ENCODE measurements at places on chromosomes 6 and 20.

DNA sequence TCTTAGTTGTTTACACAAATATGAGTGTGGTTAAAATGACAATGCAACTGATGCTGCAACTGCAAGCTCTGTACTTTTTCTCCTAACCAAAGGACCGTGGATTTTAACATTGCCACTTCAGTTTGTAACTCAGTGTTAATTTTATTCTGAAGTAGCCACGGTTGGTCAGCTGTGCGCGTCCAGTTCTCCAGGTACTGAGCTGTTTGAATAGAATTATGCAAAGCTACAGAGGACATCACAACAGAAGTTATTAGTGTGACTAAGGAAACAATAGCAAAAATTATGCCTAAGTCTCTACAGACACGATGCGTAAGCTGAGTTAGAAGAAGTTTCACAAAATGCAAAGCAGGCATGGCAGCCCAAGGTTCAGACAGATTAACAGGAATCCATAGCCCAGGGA lies 4.4 kb upstream of the ABHD12 start:
- no peak for ATAC-seq

- ATAC-seq: no peak
Observed at GRCh38 chr6:44061375-44062104, 65.7 kb downstream of the MRPL14 start.

DNA sequence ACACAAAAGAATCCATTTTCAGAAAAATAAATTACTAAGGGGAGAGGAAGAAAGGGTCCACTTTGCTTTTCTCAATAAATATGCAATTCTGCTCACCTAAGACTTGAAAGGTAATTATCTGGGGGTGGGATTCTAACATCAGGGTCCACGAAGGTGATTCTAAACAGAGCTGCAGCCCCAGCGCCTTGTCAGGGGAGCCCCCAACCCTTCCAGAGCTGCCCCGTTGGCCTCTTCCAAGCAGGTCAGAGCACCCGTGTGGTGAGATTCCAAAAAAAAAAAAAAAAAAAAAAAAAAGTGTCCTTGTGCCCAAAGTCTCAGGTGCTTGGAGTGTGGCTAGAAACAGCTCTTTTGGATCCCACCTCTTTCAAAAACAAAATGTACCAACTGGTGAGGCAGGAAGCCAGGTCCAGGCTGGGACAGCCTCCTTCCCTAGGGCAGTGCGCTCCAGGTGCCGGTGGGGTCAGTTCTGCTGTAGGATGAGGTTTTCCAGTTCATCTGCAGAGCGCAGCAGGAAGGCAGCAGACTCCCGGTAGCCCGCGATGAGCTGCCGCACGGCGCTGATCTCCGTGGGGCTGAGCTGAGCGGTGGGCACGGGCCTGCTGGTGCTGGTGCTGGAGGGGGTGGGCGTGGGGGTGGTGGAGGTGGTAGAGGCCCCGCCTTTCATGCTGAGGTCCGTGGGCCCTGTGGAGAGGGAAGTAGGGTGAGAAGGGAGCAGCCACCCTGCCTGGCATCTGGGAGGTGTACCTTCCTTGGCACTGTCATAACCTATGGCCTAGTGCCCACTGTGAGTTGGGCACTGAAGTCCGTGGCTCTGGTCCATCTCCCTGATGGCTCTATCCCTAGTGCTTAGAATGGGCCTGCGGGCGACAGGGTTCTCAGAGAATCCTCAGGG lies 89.3 kb downstream of the ASXL1 start:
- no peak for ATAC-seq

DNA sequence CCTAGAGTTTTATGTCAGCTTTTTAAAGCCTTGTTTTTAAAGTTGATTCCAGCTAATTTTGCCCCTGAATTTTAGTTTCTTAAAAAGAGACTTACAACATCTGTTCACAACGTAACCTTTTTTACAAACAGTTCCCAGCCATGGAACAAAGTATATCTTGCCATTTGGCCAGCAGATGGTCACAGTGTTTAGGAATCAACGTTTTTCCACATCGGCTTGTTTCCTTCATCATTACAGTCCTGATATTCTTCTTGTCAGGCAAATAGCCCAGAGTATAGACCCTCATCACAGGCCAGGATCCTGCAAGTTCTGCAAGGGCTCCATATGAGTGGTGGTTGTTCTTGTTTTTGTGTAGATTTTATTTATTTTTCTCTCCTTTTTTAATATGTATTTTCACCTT lies 341.7 kb upstream of the HTR1E start:
- ATAC-seq: no peak

- ATAC-seq: no peak
Observed at GRCh38 chr6:46845126-46845525, 51.9 kb downstream of the MEP1A start.

DNA sequence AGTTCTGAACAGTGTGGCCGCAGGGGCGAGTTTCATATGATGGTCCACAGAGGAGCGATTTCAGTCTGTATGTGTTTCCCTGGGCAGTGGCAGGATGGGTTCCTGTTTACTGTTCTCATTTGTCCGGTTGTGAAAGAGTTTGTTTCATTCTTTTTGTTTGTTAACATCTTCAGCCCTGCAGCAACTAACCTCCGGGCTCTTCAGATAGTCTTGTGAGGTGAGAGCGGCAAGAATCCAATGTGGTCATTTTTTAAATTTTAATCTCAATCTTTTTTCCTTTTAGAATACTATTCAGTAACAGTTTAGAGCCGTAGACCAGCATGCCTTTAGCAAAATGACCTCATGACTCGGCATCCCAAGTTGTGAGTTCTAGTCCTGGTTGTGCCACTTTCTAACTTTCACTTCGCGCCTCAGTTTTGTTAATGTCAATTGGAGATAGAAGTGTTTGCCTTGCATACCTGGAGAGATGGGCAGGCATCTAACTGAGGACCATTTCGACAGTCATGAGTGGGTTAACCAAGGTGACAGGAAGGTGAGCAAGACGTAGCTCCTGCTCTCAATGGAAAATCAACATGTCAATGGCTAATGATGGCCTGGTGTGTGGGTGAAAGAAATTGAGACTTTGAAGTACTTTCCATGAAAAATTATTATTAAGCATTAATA lies 38.5 kb upstream of the PXDC1 start:
- ATAC-seq: no peak

- ATAC-seq: no peak
Observed at GRCh38 chr20:36228770-36229169, 7.5 kb upstream of the AAR2 start.

- no peak for ATAC-seq
Observed at GRCh38 chr6:19697744-19698290, 139.4 kb upstream of the ID4 start.

GRCh38 chr6:136037242-136037875 lies 185.9 kb downstream of the PDE7B start:
- peak; percentile 82 for ATAC-seq

DNA sequence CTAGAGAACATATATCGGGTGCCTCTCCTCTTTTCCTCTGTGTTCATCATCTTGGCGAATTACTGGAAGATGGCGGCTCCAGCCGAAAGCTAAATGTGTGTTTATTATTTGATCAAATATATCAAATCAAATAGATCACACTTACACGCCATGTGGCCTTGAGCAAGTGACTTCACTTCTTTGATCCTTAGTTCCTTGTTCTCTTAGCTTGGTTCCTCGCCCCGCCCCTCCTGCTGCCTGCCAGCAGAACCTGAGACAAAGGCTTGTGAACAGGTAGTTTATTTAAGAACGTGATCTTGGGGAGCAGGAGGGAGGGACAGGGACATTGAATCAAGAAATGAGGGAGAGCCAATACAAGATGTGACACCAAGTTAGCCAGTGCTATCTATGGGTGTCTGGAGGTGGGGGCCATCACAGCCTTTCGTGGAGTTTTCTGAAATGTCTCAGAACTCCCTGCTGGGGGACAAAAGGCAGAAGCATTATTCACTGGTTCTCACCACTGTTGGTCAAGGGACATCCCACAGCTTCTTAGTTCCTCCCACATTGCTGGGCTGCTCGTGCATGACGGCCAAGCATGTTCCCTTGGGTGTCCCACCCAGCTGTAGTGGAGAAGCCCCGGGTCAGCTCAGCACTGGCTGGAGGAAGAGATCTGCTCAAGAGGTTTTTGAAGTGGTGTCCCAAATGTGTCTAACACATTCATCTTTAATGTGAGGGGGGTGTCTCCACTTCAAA lies 44.9 kb upstream of the RNF24 start:
- peak; percentile 45 for ATAC-seq

DNA sequence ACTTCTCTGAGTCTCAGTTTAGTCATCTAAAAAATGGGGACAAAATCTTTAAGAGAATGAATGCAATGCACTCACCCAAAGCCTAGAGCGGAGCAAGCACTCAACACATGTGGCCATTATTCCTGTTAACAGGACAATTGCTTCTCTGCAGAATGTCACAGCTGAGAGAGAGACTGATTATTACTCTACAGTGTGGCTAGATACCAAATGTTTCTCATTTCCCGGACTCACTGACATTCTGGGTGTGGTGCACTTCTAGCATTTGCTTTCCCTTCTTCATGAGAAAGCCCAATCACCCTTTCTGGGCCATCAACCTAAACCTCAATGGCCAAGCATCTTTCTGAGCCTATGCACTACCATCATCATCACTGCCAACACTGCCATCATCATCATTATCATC lies 273.9 kb downstream of the ZNF217 start:
- ATAC-seq: no peak

DNA sequence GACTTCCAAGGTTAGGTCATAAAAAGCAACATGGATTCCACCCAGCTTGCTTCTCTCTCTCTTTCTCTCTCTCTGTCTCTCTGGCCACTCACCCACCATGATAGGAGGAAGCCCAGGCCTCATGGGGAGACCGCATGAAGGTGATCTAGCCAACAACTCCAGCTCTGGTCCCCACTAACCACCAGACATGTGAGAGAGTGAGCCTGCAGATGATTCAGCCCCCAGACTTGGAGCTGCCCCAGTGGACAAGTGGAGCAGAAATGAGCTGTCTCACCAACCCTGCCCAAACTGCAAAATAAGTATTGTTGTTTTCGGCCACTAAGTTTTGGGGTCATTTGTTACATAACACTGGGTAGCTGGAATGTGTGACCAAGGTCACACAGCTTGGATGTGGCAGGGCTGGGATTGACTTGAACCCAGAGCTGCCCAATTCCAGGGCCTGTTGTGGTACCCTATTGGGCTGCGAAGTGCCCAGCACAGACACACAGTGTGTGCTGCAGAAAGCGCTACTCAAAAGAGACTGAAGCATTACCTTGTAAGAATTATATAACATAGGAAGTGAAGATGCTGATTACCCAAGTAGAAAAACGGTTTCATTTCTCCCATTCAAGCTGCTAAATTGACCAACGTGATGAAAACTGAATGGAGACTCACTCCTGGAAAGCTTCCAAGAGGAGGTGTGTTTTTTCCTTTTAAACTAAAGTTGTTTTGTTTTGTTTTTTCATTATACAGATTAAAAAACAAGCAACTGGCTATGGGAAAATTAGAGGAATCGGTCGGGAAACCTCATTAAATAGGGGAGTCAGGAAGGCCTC lies 9.1 kb upstream of the TLDC2 start:
- ATAC-seq: no peak

GRCh38 chr6:35496036-35496840 lies 641 bp downstream of the TEAD3 start:
- ATAC-seq: peak; percentile 16

GRCh38 chr6:315226-315625 lies 22.9 kb downstream of the DUSP22 start:
- no peak for ATAC-seq

GRCh38 chr20:47667531-47668312 lies 117.6 kb downstream of the SULF2 start:
- ATAC-seq: no peak

DNA sequence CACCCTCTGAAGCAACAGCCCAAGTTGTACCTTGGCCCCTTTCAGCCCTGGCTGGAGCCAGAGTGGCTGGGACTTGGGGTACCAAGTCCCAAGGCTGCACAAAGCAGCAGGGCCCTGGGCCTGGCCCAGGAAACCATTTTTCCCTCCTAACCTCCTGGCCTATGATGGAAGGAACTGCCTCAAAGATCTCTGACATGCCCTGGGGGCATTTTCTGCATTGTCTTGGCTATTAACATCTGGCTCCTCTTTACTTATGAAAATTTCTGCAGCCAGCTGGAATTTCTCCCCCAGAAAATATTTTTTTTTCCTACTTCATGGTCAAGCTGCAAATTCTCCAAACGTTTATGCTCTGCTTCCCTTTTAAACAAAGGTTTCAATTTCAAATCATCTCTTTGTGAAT lies 269.4 kb upstream of the CDYL start:
- no peak for ATAC-seq

GRCh38 chr6:14132921-14133275 lies 15.3 kb downstream of the CD83 start:
- ATAC-seq: no peak

DNA sequence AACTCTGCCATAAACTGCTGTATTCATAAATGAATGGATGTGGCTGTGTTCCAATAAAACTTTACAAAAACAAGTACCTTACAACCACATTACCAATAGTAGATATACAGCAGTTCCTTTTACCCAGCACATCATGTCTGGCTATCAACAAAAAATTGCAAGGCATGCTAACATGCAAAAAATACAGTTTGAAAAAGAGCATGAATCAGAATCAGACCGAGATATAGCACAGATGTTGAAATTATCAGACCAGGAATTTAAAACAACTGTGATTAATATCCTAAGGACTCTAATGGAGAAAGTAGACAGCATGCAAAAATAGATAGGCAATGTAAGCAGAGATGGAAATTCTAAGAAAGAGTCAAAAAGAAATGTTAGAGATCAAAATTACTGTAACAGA lies 8.4 kb upstream of the NUS1 start:
- ATAC-seq: no peak

GRCh38 chr6:42147138-42147562 lies 4.7 kb upstream of the C6orf132 start:
- ATAC-seq: no peak

- ATAC-seq: no peak
Observed at GRCh38 chr6:82971877-82972460, 93.7 kb downstream of the UBE3D start.

DNA sequence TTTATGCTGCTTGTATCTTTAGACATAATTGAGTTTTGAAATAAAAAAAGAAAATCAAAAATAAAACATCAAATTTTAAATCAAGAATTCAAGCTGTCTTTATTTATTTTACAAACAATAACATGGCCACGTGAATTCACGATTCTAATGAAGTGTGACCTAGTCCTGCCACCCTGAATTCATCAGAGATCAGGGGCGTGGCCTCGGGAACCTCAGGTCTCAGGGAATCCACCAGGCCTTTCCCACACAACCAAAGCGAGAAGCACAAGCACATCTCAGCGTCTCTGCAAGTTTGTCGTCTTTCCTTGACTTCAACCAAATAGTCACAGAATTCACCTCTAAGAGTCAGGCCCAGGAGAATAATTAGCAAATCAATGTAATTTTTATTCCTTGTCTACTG lies 107.9 kb downstream of the DACT2 start:
- ATAC-seq: no peak

- ATAC-seq: no peak
Observed at GRCh38 chr6:137737836-137738596, 129.0 kb upstream of the TNFAIP3 start.

- ATAC-seq: no peak
Observed at GRCh38 chr6:151637814-151638213, 144.0 kb downstream of the CCDC170 start.
